Naive B cell (primary cell): ENCODE measurements at places on chromosomes 5 and 9. TPM values are rescaled to one million over a fixed set of nuclear protein-coding genes. Genes with fewer than 3 reads are reported as not detected.

GRCh38 chr5:82183828-82184227 lies 94.3 kb downstream of the RPS23 start:
- no peaks in the 10 kb centered on the region for H3K4me1 ChIP-seq
- no peak overlapping the region for H3K27ac ChIP-seq
- no peak for DNase-seq
- no peaks in the 10 kb centered on the region for H3K27me3 ChIP-seq

DNA sequence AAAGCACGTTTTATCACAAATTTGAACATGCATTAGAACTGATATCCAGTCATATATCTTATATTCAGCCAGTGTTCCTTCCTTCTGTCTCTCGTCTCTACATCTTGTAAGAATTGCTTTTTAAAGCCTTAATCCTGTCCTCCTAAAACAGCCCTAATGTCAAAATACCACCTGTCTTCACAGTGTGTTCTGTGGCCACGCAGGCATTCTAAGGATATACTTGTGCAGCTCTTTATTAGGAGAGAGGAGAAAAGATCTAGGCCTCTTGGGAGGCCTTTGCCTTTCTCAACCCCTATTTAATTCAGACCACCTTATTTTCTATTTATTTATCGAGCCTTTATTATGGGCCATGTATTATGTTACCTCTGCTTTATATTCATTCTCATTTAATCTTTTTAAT lies 78.3 kb downstream of the MAN2A1 start:
- H3K4me3 ChIP-seq, result no peak overlapping the region
- no peak for DNase-seq
- no peaks in the 10 kb centered on the region for H3K27me3 ChIP-seq
- H3K27ac ChIP-seq, result no peak overlapping the region
- peaks cover 21% of the 10 kb centered on the region for H3K36me3 ChIP-seq

DNA sequence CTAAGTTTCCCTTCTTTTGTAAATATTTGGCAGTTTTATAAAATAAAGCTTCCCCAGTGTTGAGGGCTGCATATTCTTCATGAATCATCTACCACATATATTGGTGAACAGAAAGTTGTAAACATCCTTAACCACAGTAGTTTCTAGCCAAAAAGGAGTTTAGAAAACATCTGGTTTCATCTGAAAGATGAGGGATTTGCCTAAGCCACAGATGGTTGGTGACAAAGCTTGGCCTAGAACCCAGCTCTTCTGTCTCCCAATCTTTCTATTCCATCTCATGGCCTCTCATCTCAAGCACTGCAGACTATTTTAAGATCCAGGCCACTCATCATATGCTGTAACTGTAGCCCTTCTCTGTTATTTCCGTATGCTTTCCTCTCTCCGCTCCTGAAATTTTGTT lies 232.3 kb upstream of the TRPM3 start:
- no peak overlapping the region for H3K27ac ChIP-seq
- H3K4me1 ChIP-seq, result no peaks in the 10 kb centered on the region
- no peak overlapping the region for H3K4me3 ChIP-seq
- no peak for DNase-seq
- no peaks in the 10 kb centered on the region for H3K36me3 ChIP-seq

DNA sequence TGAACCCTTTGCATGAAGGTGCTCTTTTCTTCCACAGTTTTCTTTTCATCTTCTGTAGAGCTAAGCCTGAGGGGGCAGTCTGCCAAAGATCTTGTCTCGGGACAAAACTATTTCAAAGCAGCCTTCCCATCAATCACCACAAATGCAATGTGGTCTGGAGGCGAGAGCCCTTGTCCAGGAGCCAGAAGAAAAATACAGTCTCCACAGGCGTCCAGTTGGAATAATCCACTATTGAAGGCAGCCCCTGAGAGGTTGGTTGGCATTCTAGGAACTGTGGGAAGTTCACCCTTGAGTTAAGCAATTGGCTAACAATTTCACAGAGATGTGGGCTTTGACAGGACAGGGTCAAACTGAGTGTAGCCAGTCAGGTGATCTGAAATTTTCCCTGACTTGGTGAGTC lies 72.0 kb downstream of the SEMA6A start:
- H3K27ac ChIP-seq, result no peak overlapping the region
- H3K4me1 ChIP-seq, result no peaks in the 10 kb centered on the region
- H3K36me3 ChIP-seq, result peaks cover 5% of the 10 kb centered on the region
- no peaks in the 10 kb centered on the region for H3K27me3 ChIP-seq

Gene NRG2
- not detected for polyA plus RNA-seq

Gene PALM2AKAP2
- not detected for polyA plus RNA-seq
